ENCODE measurements at places on chromosomes 3 and 15. TPM values are rescaled to one million over a fixed set of nuclear protein-coding genes. Genes with fewer than 3 reads are reported as not detected.
A peak's percentile ranks its signal among the peaks of the same experiment; 100 is the strongest.

- no peaks in the 10 kb centered on the region for H3K27me3 ChIP-seq
- H3K27ac ChIP-seq: no peak overlapping the region
- no peak overlapping the region for H3K4me3 ChIP-seq
- no peaks in the 10 kb centered on the region for H3K36me3 ChIP-seq
- no peak for DNase-seq
Observed at GRCh38 chr3:144585953-144586352, 614.3 kb downstream of the DIPK2A start.

- no peak overlapping the region for H3K4me3 ChIP-seq
- H3K36me3 ChIP-seq: no peaks in the 10 kb centered on the region
- H3K4me1 ChIP-seq: no peaks in the 10 kb centered on the region
Observed at GRCh38 chr3:151579571-151580270, 118.9 kb upstream of the IGSF10 start.

The GOLGA6L7 gene
- total RNA-seq: not detected

The ATP13A4 gene
- total RNA-seq: 14.3 TPM

- DNase-seq: no peak
- H3K27ac ChIP-seq: no peak overlapping the region
- no peaks in the 10 kb centered on the region for H3K27me3 ChIP-seq
- H3K4me1 ChIP-seq: peaks cover 4% of the 10 kb centered on the region
- H3K4me3 ChIP-seq: no peak overlapping the region
- H3K36me3 ChIP-seq: no peaks in the 10 kb centered on the region
Observed at GRCh38 chr3:74353039-74353438, 261.4 kb downstream of the CNTN3 start.

DNA sequence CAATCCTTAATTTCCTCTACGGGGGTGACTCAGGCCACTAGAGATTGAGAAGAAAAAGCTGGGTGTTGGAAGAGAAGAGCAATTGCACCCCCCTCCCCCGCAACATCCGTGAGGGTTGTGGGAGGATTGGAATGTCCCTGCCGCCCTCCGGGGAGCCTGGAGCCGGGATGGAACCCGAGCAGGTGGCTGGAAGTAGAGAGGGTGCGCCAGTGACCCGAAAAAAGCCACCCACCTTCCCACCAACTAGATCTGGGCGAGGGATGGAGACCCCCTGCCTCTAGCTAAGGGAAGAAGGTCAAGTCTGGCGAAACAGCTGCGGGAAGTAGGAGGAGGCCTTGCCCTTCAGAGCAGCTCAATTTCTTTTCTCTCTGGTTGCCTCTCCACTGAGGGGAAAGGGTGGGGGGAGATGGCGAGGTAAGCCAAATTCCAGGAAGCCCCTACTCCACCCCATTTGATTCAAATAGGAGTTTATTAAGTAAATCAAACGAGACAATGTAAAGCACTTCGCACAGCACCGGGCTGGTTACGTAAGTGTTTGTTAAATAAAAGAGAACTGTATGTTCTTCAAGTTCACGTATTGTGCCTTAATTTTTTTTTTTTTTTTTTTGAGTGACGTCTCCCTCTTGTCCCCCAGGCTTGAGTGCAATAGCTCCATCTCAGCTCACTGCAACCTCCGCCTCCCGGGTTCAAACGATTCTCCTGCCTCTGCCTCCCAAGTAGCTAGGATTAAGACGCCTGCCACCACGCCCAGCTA is 1.1 kb upstream of the WWTR1 start:
- H3K36me3 ChIP-seq: no peaks in the 10 kb centered on the region
- peaks cover 12% of the 10 kb centered on the region for H3K4me1 ChIP-seq
- peak overlapping the region; percentile 87 for H3K27ac ChIP-seq
- DNase-seq: no peak
- peak overlapping the region; percentile 10 for H3K4me3 ChIP-seq

The CFAP161 gene
- not detected for total RNA-seq
